Left hindlimb (tissue), 1 donor: ENCODE measurements at places on chromosomes 2 and 18.
A peak's percentile ranks its signal among the peaks of the same experiment; 100 is the strongest.

- DNase-seq, result no peak
Measured at GRCh38 chr2:37583867-37584266, 87.6 kb downstream of the CDC42EP3 start.

- no peak for DNase-seq
Measured at GRCh38 chr2:204407204-204408014, 137.9 kb upstream of the PARD3B start.

GRCh38 chr18:3525870-3526420 is 76.0 kb downstream of the TGIF1 start:
- no peak for DNase-seq

DNA sequence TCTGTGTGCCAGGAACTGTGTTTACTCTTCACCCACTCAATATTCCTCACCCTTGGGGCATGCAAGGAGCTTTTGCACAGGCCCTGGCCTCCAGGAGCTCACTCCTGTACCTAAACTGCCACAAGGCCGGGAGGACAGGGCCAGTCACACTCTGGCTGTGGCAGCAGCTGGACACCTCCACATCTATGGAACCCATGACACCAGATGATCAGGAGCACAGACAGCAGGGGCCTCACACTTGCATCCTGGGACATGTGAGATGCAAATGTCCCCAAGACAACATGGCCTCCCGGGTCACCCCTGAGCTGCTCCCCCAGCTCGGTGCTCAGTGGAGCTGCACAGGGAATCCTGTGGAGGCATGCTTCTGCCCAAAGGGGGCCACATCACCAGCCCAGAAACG is 61.8 kb upstream of the SLC66A3 start:
- no peak for DNase-seq

DNA sequence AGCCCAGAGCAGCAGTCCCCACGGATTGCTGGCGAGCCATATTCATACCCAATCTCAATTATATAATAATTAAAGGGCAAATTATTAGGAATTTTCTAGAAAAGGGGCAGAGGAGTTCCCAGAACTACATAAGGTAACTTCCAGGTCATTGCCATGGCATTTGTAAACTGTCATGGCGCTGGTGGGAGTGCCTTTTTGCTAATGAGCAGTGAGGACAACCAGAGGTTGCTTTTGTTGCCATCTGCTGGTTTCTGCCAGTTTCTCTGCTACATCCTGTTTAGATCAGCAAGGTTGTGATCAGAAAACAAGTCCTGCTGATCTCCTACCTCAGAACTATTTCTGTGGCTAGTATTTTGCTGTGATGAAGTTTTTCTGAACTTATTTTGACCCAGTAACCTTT is 159.8 kb upstream of the PIEZO2 start:
- DNase-seq, result no peak

GRCh38 chr2:9473985-9474360 is 378 bp upstream of the IAH1 start:
- DNase-seq, result peak; percentile 49
